ENCODE measurements at places on chromosomes 4 and X.

GRCh38 chr4:165810726-165811125 lies 62.3 kb upstream of the TLL1 start:
- DNase-seq = no peak

- no peak for DNase-seq
Observed at GRCh38 chr4:150037251-150037856, 40.9 kb upstream of the DCLK2 start.

- DNase-seq = no peak
Observed at GRCh38 chrX:13376857-13377549, 57.1 kb upstream of the ATXN3L start.

DNA sequence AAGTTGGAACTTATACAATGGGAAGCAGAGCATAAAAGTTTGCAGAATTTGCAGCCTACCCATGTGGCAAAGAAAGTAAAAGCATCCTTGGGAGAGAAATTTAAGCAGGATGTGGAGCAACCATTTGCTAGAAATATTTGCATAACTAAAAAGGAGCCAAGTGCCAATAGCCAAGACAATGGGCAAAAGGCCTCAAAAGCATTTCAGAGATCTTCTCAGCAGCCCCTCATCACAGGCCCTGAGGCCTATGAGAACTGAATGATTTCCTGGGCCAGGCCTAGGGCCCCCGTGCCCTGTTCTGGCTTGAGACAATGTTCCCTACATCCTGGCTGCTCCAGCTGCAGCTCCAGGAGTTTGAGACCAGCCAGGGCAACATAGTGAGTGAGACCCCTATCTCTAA lies 25.3 kb upstream of the RAB28 start:
- DNase-seq = no peak

- no peak for DNase-seq
Observed at GRCh38 chr4:93232883-93233282, 595.7 kb upstream of the ATOH1 start.

DNA sequence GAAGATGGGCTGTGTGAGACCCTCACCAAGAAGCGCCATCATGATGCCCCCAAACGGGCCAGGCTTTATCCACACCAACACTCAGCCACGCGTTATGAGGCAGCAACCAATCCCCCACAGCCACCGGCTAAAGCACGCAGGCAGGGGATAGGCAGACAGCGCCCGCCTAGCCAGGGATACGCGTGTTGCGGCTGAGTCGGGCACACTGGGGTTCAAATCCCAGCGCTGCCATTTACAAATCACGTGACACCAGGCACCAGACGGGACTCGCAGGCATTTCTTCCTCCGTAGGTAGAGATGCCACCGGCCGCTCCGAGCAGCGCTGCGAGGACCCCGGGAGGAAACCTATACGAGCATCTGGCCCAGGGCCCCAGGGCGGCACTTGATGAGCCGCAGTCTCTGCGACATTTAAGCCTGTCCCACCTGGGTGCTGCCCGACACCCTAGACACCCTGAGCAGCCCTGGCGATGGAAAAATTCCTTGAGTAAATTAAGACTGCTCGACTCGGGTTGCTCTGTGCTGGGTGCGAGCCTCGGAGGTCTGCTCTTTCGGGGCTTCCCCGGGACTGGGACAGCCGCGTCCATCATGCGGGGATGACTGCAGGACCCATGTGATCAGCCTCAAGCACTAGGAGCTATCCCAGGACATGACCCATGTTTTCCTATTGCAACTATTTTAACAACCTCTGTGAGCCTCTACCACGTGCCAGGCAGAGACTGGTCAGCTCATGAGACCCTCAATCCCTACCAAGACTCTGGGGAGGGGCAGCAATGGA lies 6.3 kb downstream of the ABLIM2 start:
- DNase-seq = no peak

GRCh38 chrX:13078739-13079444 lies 34.5 kb upstream of the FAM9C start:
- no peak for DNase-seq

GRCh38 chrX:43508694-43509093 lies 147.4 kb upstream of the MAOA start:
- no peak for DNase-seq

DNA sequence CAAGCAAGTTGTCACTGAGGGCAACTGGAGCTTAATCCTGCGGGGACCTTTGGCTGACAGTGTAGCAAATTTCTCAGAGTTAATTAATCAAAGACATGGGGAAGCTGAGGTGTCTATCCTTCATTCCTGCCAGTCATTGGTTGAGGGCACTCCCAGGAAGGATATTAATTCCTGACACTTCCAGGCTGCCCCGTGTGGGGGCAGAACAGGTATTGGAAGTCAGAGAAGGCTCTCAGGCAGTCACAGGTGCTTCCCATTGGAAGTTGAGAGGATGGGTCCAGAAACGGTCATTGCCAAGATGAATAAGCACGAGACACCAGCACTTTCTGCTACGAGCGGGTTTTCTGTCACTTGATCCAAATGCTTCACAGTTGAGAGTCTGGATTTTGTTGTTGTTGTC lies 29.1 kb upstream of the CD38 start:
- DNase-seq = no peak

GRCh38 chrX:10155137-10155536 lies 1.6 kb upstream of the CLCN4 start:
- no peak for DNase-seq

DNA sequence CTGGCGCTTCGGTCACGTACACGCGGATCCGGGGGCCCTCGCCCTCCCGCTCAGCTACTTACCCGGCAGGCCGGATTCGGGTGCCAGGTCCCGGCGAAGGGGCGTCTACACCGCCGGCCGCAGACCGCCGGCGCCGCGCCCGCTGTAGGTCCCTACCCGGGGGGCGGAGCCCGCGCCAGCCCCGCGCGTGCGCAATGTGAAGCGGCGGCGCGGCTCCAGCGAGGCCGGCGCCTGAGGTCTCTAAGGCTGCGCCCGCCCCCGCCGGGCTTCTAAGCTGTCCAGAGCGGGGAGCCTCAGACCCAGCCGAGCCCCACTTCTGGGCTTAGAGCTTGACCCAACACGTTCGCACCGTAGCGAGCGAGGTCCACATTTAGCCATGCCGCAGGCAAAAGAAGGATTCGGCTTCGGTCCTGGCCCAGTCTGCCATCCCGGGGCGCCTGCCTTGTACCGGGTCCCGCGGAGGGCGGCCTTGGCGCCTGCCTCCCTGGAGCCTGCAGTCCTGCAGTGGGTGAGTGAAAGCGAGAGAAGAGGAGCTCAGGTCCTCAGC lies at the start of gene ZNF518B:
Gene ZNF518B (minus strand): TSS at position 172 of the 547 bp plus-strand sequence. CDS start 11,098 bp downstream, outside the sequence.
- peak; percentile 37 for DNase-seq

GRCh38 chr4:85760511-85760910 lies 285.6 kb downstream of the ARHGAP24 start:
- no peak for DNase-seq

DNA sequence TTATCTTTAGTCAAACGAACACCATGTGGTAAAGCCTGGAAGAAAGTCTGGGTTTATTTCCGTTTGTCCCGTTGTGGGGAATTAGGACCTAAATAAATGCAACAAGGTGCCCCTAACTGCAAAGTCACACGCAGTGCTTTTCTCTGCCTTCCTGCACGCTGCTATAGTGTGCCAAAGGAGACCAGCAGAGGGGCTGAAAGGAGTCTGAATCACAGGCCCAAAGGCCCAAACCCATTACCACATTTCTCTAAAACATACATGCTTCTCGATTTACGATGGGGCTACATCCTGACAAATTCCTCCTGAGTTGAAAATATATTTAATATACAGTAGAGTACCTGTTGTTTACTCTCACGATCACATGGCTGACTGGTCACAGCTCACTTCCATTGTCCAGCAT lies 4.5 kb downstream of the VEGFC start:
- DNase-seq = no peak

GRCh38 chr4:156886481-156886880 lies 85.1 kb downstream of the PDGFC start:
- no peak for DNase-seq

- no peak for DNase-seq
Observed at GRCh38 chrX:13283950-13284546, 35.8 kb downstream of the ATXN3L start.

- DNase-seq = peak; percentile 22
Observed at GRCh38 chr4:42995343-42995944, 102.9 kb downstream of the GRXCR1 start.

- no peak for DNase-seq
Observed at GRCh38 chr4:10554121-10554520, 96.9 kb upstream of the ZNF518B start.

DNA sequence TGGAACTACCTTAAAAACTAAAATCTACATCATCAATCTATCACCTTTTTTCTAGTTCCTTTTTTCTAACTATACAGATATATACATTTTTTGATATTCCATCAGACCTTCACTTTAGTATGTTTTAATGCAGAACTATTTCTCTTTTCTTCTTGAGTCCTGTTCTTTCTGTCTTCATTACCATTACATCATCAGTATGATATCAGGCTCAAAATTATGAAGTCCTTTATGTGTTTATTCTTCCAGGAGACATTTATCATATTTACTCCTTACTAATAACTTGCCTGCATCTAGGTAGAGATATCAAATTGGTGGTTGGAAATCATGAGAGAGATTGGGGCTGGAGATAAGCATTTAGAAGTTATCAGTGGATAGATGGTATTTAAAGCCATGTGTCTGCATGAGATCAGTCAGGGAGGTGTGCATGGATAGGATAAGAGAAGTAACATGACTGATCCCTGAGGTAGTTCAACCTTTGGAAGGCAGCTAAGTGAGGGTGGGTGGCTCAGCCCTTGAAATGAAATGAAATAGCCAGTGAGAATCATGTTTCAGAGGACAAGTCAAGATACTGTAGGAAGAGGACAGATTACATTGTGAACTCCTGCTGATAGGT lies 43.1 kb downstream of the MRPL1 start:
- no peak for DNase-seq

- no peak for DNase-seq
Observed at GRCh38 chr4:76305033-76305687, 1.4 kb upstream of the STBD1 start.

DNA sequence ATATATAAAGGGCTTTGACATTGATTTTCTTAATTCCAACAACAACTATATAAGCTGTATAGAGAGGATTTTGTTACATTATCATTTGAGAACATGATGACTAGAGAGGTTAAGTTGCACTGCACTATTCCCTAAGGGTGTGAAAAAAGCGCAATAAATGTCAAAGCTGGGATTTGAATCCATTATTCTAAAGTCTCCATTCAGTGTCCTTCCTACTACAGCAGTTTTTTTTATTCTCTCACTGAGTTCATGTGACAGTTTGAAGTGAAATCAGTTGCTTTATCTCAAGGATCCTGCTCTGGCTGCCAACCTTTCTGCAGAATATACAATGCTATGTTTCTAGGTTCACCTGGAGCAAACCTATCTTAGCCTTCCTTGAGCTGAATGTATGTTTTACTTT lies 177.5 kb downstream of the ANKRD50 start:
- DNase-seq = no peak

DNA sequence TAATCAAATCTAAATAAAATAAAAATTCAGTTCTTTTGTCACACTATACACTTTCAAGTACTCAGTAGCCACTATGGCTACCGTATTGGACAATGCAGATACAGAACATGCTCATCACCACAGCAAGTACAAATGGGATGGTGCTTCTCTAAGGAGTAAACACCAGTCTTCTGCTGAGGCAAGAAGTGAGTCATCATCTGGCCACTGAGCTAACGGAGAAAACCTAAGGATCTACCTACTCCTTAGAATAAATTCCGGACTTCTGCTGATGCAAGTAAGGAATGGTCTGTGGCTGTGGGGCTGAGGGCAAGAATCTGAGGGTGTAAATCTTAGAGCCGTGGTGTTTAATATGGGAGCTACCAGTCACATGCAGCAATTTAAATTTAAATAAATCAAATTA lies 11.3 kb upstream of the RBMXL3 start:
- DNase-seq = no peak

DNA sequence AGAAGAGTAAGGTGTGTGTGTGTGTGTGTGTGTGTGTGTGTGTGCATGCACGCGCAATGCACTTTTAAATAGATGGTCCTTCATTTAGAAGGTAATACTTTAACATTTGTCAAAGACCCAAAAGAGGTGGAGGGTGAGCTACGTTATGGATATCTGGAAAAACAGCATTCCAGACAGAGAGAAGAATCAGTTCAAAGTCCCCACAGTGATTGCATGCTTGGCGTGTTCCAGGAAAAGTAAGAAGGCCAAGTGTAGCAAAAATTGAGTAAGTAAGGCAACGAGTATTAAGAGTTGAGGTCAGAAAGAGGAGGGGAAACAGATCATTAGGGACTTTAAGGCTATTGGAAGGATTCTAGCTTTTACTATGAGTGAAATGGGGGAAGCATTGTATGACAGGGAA lies 21.9 kb upstream of the GABRE start:
- DNase-seq = no peak

DNA sequence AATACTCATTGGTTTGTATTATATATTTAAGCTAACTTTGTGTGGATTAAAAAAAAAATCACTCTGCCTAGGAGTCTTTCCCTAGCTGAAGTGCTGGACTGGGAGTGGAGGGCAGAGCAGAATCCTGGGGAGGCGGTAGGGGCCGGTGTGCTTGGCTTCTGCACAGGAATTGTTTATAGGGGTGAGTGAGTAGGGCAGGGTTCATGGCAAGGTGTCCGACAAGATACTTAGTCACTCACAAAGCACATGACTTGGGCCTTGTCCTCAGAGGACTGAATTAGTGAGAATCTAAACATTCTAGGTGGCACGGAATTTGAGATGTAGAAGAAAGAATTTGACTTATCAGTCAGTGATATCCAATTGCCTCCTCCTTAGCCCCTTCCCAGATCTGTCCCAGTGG lies 32.2 kb downstream of the FNIP2 start:
- DNase-seq = no peak

GRCh38 chr4:158826057-158826456 lies 57.2 kb downstream of the FNIP2 start:
- no peak for DNase-seq

- no peak for DNase-seq
Observed at GRCh38 chr4:20487852-20488251, 212.4 kb upstream of the PACRGL start.

DNA sequence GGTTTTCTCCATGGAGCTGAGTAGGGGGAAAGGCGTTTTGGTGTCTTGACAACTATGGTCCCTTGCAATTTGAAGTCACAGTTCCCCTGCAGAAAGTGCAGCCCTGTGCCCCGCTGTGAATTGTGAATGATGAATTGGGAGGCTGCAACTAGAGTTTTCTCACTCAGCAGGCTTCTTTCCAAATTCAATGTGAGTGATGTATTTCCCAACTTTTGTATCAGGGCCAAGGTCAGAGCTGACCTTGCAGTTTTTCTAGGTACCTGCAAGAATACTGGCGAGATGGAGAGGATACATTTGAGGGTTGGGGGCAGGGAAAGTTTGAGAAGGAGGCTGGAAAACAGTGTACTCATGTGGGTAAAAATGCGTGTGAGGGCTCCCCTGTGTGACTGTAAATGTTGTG lies 11.7 kb downstream of the PHEX start:
- DNase-seq = no peak

- DNase-seq = no peak
Observed at GRCh38 chrX:107451731-107452130, 2.3 kb downstream of the FRMPD3 start.
